ENCODE measurements at places on chromosomes 2 and 18.
A peak's percentile ranks its signal among the peaks of the same experiment; 100 is the strongest.

DNA sequence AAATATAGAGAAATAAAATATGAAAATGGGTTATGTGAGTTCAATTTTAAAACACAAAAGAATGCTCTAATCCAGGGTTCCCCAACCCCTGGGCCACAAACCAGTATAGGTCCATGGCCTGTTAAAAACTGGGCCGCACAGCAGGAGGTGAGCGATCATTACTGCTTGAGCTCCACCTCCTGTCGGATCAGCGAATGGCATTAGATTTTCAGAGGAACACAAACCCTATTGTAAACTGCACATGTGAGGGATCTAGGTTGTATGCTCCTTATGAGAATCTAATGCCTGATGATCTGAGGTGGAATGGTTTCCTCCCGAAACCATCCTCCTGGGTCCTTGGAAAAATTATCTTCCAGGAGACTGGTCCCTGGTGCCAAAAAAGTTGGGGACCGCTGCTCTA is 34.7 kb downstream of the TTR start:
- no peak for DNase-seq

DNA sequence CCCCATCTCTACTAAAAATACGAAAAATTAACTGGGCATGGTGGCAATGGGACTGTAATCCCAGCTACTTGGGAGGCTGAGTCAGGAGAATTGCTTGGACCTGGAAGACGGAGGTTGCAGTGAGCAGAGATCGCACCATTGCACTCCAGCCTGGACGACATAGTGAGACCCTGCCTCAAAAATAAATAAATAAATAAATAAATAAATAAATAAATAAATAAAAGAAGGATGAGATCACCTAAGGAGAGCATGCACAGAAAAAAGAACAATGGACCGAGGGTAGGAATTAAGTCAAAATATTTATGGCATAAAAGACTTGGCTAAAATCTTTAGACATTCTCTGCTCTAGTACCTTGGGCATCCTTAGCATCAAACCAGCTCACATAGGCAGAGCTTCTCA is 8.9 kb upstream of the RBMS1 start:
- DNase-seq, result no peak

DNA sequence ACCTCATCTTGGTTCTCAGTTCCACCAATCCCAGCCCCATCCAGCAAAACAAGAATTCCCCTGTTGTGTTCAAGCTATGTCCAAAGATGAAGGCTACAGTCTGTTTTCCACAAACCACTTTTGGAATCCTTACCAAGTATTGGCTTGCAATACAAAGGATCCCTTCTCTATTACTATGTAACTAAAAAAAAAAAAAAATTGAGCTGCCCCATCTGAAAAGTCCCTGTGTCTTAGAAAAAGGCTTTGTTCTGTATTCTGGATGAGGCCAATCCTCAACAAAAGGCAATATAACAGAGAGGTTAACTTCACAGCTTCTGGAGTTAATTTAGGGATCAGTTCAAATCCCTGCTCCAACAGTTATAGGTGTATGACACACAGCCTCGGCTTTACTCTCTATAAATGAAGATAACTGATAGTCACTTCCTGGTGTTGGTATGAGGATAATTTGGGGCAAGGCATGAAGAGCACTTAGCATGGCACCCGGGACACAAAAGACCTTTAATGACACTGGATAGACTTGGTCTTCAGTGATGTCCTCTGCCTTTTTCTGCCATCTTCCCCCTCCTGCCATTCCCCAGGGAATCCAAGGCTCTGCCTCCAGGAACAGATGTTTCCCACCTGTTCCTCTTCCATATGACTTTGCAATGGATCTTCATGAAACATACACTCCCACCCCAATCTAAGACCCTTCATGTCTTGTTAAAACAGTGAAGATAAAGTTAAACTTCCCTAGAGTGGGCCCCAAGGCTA is 61.2 kb upstream of the ATL2 start:
- no peak for DNase-seq

DNA sequence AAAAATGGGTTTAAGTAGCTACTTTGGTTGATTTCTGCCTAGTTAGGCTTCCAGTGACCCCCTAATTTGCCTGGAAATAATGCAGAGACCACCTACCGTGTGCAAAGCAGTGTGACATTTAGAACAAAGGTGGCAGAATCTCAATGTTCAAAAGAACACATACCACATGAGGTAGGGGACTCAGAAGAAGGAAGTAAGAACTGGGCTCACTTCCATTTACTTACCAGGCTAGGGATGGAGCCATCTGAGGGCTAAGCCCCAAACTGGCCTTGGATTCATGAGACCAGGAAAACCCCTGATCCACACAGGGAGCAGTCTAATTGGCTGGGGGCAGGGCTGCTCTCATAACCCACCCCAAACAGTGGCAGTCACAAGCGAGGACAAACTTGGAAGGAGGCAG is 190.7 kb downstream of the NCKAP5 start:
- no peak for DNase-seq

DNA sequence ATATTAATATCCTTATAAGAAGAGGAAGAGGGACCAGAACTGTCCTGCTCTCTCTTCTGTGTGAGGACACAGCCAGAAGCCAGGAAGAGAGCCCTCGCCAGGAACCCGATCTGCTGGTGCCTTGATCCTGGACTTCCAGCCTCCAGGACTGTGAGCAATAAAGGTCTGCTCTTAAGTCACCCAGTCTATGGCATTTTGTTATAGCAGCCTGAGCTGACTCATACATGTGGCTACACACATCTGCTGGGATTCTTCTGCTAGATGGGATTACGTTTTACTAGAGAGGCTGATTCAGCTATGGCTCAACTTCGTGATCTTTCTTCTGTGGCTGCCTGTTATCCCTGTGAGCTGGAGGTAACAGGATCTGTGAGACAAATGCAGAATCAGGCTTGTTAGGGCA is 29.6 kb downstream of the ARL4C start:
- DNase-seq, result peak; percentile 50

GRCh38 chr2:165902934-165903333 is 50.6 kb downstream of the TTC21B start:
- peak; percentile 63 for DNase-seq

- peak; percentile 77 for DNase-seq
These were observed 71.5 kb downstream of the BABAM2 start for GRCh38 chr2:27962006-27962405.

DNA sequence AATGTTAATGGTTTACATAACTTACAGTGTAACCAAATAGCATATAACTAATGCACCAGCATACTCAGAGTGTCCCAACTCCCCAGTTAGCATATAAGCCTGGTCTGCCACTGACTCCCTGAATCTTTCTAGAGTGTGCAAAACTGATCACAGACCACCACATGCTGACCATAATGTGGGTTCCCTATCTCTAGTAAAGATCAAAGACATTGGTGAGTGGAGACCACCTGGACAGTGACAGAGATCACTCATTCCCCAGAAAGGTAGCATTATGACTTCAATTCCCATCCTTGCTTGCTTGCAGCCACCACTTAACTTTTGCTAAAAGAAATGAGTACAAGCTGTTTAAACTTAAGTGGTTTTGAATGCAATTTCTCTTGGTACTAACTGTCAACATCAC is 39.0 kb downstream of the KANSL1L start:
- no peak for DNase-seq

DNA sequence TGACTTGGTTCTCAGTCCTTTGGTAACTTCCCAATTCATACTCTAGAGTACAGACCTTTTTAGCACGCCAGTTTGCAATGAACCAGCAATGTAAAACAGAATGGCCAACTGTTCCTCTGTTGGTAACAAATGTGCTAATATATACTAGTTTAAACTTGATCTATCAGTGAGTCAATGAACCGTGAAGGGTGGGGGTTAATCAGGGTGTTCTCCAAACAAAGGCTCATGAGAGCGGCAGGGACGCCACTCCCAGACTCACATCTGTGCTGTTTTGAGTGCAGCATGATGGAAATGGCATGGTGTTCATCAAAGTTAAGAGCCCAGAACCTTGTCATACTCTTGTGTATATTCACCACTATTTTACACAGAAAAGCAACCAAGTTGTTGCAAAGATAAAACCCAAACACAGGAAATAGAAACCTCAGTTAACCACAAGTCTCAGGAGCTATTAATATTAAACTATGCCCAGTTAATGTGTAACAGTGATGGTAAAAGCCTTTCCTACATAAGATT is 70.3 kb downstream of the CERKL start:
- peak; percentile 18 for DNase-seq

DNA sequence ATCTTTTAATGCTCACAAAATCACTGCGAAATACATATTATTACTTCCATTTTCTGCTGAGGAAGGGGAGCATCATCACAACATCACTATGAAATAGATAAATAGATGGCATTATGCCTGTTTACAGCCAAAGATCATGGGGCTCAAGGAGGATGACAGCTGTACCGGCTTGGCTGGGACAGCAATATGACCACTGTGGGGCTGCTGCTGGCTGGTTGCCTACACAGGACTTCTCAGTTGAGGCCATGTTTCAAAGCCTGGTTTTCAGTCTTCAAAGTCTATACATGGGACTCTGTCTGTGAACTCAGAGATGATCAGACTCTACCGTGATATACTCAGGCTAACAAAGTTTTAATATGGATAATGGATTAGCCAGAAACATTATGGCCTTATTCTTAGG is 58.7 kb downstream of the SPATS2L start:
- DNase-seq, result no peak

DNA sequence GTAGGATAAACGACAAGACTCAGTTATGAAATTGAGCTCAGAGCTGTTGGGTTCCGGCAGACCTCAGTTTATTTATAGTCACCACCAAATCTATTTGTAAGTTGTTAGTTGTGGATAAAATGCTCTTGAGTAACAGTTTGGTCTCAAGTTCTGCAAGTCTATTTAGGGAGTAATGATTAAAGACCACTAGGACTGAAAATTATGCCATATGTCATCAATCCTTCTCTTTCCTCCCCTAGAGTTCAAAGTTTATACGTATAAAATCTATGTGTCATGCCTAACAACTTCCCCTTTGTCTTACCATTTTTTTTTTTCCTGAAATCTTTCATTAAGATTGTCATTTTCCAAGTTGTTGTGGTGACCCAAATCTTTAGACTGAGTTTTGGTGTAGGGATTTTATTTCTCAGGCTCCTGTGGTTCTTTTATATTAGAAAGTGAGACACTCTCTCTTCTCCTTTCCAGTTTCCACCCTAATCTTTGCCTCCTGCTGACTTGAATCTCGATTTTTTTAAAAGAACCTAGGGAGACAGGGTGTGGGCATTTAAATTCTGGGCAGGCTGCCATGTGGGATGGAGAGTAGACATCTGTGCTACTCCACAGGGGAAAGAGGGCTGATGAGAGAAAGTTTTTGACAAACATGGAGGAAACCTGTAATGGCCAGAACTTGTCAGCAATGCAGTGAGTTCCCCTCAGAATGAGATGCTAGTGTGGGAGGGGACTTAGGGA is 51.0 kb downstream of the LAMA3 start:
- DNase-seq, result peak; percentile 57

GRCh38 chr2:71614976-71615766 is 161.8 kb downstream of the DYSF start:
- peak; percentile 48 for DNase-seq

- DNase-seq, result no peak
These were observed 1047.7 kb upstream of the NRXN1 start for GRCh38 chr2:52079602-52080001.

Measured in M059J (cell line).